MCF 10A (cell line): ENCODE measurements at places on chromosomes 3 and 15. TPM values are rescaled to one million over a fixed set of nuclear protein-coding genes. Genes with fewer than 3 reads are reported as not detected.

GRAMD2A gene
- total RNA-seq, result 0.42 and 0.93 TPM in 2 replicates

TLR9 gene
- not detected in 2 replicates for total RNA-seq

TGM4 gene
- 1.1 and 2.5 TPM in 2 replicates for total RNA-seq

PLXND1 gene
- total RNA-seq, result 5.6 and 6.2 TPM in 2 replicates

KCNMB3 gene
- 0.15 and 0.28 TPM in 2 replicates for total RNA-seq

TRNT1 gene
- total RNA-seq, result 27.6 and 39.7 TPM in 2 replicates

IL16 gene
- 0.72 and 0.81 TPM in 2 replicates for total RNA-seq

MAP6D1 gene
- 1.1 and 1.9 TPM in 2 replicates for total RNA-seq

ARNT2 gene
- total RNA-seq, result 1.6 and 2.6 TPM in 2 replicates

GXYLT2 gene
- 3.9 and 4.1 TPM in 2 replicates for total RNA-seq

UNC13C gene
- not detected in 2 replicates for total RNA-seq

DUOX1 gene
- total RNA-seq, result 15.1 and 16.9 TPM in 2 replicates

FAM43A gene
- 1.0 and 1.3 TPM in 2 replicates for total RNA-seq

HRG gene
- total RNA-seq, result 0.16 and 0.20 TPM in 2 replicates

CPNE9 gene
- not detected in 2 replicates for total RNA-seq

C3orf85 gene
- total RNA-seq, result not detected in 2 replicates

RGMA gene
- 0.37 and 0.51 TPM in 2 replicates for total RNA-seq

LYZL4 gene
- total RNA-seq, result not detected in 2 replicates

CP gene
- total RNA-seq, result 0.37 TPM in 1 of 2 replicates, not detected in the other

DNA sequence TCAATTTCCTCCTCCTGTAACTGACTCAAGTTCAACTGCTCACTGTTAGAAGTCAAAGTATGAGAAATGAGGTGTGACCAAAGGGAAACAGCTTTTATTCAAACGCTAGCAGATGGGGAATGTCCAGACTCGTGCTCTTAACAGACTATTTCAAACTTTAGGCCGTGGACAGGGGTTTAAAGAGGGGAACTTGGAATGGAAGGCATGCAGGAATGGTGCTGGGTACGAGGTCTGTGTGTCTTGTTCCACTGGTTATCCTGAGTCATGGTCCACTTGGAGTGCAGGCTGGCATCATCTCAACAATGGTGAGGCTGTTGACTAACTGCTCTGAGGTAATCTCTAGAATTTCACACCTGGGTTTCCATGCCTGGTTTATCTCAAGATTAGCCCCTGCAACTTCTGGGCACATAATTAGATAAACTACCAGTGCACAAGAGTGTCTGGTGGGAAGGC is 22.9 kb upstream of the DNAAF4 start:
- DNase-seq, result peak; percentile 36

DNA sequence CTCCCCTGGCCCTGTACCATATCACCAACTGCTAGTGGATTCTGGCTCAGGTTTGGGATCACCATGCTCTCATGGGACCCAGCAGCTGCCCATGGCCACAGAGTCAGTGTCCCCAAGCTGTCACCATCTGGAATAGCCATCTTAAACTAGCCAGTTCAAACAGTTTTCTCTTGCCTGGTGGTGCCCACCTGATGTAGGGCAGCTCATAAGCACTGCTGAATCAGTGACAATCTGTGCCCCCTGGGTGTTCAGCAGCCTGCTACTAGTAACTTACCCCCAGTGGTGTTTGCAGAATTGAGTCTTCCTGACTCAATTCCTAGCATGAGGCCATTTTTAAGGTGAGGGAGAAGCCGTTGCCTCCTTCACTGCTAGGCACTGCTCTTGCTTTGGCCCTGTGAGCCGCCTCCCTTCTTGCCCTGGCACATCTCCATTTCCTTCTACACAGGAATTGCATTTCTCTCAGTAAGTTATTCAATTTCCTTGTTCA is 7.9 kb downstream of the RPSA start:
- peak; percentile 27 for DNase-seq

DNA sequence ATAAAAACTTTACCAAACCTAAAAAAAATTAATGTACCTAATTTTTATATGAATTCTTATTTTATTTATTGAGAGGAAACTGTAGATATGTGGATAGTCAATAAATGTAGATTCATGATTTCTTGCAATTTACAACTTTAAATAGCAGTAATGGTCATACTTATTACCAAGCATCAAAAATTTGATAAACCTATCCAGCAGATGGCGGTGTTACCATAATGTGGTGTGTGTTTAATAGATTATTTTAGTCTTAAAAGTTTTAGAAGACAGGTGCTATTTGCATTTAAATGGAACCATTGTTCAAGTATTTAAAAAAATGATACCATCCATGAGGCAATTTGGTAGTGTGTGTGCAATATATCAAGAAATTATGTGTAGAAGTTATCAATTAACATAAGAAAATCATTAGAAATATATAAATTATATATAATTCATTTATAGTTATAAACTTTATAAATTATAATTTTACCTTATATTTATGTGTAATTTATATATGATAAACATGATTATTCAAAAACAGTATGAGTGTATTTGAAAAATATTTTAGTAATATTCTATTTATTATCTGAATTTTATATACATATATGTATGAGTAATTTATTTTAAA is 176.0 kb upstream of the BCHE start:
- peak; percentile 70 for DNase-seq

DNA sequence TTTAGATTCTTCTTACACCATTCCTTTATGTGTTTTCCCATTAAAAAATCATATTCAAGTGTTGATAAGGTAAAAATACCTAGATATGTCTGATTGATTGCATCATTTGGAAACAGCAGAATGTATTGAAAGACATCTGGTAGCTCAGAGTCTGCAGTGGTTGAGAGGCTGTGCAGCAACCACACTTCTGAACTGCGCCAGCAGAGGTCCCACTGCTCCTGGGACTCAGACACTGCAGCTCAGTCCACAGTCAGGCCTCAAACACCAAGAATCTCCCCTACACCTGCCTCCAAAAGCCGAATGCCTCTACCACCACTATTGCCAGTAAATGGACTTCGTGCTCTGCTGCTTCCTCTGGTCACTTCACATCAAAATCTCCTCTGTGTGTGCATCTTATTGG is 176.9 kb upstream of the LMCD1 start:
- peak; percentile 32 for DNase-seq

- peak; percentile 51 for DNase-seq
Measured at GRCh38 chr3:31544634-31545033, 11.9 kb downstream of the STT3B start.

- DNase-seq, result no peak
Measured at GRCh38 chr15:65406424-65407000, 16.2 kb downstream of the IGDCC4 start.

GRCh38 chr3:65344846-65345245 is 657.0 kb upstream of the ADAMTS9 start:
- DNase-seq, result no peak

- DNase-seq, result no peak
Measured at GRCh38 chr3:154981201-154981600, 98.9 kb upstream of the MME start.

DNA sequence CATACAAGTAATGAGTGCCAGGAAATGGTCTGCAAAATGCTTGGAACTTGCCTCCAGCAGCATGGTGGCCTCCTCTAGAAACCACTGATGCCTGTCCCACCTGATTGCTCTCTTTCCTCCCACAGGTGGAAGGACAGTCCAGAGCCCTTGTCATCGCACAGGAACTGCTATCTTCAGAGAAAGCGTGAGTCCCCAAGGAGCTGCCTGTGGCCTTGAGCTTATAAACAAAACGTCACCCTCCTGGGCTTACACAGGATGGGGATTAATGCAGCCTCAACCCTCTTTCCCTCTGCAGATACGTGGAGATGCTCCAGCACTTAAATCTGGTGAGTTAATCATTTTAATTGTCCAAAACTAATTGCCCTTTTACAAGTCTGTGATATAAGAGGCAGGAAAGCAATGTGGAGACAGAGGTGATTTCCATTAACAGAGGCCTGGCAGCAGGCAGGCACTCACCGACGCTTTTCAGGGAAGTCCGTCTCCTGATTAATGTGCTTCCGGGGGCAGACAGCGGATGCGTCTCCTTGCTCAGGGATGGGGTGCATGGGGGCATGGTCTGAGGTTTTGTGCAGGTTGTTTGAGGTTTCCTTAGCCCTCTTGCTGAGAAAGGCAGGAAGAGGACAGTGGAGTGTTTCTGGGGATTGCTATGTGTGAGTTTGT is 61.8 kb downstream of the FGD5 start:
- DNase-seq, result no peak

GRCh38 chr3:128523591-128523990 is 30.6 kb upstream of the GATA2 start:
- no peak for DNase-seq

GRCh38 chr3:72126441-72127223 is 341.7 kb upstream of the PROK2 start:
- DNase-seq, result no peak

DNA sequence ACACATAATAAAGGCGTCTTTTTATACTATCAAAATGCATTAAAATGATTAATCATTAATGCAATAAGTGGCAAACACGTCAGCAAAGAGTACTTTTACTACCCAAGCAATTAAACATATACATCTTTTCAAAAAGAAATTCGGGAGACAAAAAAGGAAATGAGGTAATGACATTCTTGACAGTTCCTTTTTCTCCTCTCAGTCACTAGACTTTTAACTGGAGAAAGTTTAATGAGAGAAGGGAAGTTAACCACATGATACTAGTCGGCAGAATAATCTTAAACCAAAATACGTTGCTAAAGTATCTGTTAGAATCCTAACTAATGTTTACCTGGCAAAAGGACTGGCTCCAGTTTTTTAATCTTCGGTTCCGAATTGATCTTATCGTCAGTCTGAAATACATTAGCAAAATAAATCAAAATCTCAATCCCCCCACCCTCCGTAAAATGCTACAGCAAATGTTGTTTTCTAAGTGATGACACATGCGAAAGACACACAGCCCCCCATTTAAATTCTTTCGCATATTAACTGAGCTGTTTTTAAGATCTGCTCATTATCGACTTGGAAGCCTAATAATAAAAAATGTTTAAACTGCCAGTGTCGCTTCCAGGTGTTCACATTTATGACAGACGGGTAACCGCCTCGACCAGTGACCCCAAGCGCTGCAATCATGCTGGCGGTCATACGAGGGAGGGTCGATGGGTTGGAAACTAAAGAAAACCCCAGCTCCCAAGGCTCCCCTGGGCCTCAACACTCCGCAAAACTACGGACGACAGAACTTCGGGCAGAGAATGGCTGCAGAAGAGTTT is 778 bp downstream of the MTMR10 start:
- peak; percentile 34 for DNase-seq

DNA sequence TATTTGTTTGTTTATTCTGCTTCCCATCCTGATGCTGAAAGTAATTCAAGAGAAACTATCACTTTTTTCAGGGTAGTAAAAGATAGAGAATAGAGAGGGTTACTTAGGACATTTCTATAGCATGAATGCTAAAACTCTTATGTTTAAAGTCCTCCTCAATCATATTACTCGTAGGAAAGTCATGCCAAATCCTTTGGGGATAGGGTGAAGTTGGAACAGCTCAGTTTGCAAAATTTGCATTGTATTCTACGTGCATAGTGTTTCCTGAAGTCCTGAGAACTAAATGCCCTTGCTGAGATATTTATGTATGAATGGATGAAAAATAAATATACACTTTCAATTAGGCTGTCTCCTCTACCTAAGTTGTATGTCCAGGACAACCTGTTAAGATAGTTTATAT is 14.6 kb downstream of the PLSCR5 start:
- no peak for DNase-seq

DNA sequence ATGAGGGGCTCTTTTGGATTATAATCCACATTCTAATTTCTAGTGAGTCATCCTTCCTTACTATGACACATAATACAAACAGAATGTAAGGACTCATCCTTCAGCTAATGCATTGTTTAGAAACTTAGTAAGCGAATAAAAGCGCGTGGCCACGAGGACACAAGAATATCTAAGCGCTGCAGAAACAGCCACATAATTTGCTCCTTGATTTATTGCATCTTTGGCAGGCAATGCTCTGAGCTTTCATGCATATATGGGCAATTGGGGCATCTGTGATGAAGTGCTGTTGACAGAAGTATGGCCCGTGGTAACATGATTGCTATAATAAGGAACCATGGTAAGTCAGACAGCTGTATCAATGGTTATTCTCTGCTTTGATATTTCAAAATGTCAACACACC is 191.3 kb upstream of the ZNF385D start:
- peak; percentile 61 for DNase-seq

DNA sequence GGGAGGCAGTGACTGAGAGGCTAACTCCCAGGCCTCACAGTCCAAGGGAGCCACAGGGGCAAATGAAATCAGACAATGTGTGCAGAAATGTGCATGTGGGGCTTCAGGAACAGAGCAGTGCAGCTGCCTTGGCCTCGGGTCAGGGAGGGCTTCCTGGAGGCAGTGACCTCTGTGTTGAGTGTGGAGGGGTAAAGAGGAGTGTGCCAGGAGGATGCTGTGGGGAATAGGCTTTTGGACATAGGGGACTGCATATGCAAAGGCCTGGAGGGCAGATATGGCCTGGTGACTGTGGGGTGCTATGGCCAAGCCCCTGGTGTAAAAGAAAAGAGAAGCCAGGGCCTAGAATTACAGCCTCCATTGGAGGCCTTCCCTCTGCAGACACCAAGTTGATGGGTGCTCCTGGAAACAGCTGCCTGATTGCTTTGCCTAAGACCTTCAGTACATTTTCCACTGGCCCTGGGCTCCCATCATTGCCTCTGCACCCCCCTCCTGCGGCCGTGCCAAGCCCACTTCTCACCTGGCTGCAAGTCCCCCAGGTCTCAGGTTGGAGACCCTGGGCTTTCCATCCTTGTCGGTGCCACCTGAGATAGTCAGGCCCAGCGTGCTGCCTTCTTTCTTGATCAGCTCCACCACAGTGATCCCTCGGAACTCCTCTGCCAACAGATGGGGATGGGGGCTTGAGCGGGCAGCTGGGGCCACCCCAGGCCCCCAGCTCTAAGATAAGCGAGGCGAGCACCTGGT is 15.1 kb downstream of the GRIP2 start:
- no peak for DNase-seq

- peak; percentile 72 for DNase-seq
Measured at GRCh38 chr3:45126730-45127129, 19.4 kb downstream of the CDCP1 start.

- DNase-seq, result peak; percentile 52
Measured at GRCh38 chr3:37272741-37273140, 98.4 kb upstream of the LRRFIP2 start.

GRCh38 chr3:18841422-18842343 is 306.6 kb upstream of the KCNH8 start:
- peak; percentile 69 for DNase-seq

- DNase-seq, result peak; percentile 82
Measured at GRCh38 chr3:112111785-112112402, 21.2 kb downstream of the GCSAM start.

DNA sequence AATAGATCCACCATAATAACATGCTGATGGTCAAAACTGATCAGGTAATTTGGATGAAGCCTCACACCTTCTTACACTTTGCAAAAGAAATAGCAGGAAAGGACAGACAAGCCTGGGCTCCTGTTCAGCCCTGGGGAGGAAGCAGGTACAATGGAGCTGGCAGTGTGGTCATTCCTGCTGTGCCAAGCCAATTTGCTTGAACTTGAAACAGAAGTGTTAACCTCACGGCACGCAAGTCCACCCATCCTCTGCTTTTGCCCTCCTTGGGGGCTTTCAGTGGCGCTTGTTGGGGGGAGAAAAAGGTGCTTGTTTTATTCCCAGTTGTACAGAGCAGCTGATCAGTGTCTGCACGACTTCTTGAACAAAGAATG is 36.8 kb upstream of the RFTN1 start:
- DNase-seq, result no peak
